SK-N-SH treated with all-trans-retinoic acid at 6 μM for 48 hours (cell line): ENCODE measurements at places on chromosomes 5 and 9.
A peak's percentile ranks its signal among the peaks of the same experiment; 100 is the strongest.

- ATAC-seq, result peak; percentile 92
Measured at GRCh38 chr9:115127191-115127817, 9.3 kb upstream of the TNC start.

DNA sequence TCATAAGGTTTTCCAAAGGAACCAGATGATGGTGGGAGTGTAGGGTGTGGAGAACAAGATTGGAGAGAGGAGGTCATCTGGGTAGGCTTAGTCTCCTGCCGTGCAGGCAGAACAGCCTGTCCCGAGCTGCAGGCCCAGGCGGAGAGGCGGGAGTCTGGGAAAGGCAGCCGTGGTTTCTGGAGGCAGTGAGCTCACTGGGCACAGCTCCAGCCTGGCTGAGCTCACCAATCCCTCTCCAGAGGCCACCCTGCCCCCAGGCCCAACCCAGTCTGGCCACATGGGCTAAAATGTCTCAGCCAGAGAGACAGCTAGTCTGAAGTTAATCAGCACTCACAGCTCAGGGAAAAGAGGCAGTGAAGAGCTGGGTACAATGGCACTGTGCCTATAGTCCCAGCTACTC, 12.3 kb downstream of the P4HA2 start:
- peak; percentile 99 for ATAC-seq

- ATAC-seq, result peak; percentile 84
Measured at GRCh38 chr5:148957591-148958202, 105.2 kb downstream of the SH3TC2 start.

DNA sequence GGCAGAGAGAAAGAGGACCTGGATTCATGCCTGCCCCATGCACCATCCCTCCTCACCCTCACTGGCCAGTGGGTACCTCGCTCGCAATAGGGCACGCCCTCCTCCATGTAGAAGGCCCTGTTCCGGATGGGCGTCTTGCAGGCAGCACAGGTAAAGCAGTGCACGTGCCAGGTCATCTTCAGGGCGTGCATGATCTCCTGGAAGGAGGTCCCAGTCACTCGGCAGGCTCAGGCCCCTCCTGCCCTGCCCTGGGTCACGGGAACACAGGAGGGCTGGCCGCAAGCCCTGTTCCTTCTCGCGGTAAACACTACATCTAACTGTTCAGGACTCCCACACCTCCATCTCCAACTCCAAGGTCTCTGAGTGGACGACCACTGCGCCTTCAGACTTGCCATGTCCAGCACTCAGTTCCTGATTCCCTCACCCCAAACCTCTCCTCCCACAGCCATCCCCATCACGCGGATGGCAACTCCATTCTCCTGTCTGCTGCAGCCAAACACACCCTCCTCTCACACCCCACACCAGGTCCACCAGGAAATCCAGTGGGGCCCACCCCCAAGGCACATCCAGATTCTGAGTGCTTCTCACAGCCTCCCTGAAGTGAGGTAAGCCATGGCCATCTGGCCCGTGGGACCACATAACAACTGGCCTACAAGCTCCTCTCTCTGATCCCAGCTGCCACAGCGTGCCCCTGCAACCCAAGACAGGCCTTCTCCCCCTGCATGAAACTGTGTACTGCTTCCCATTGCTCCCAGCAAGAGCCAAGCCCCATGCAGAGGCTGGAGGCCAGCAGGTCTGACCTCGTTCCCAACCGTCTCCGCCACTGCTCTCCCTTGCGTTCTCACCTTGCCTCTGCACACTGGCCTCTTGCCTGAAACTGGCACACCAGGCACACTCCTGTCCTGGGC, 10.8 kb upstream of the DBN1 start:
- peak; percentile 1 for ATAC-seq

DNA sequence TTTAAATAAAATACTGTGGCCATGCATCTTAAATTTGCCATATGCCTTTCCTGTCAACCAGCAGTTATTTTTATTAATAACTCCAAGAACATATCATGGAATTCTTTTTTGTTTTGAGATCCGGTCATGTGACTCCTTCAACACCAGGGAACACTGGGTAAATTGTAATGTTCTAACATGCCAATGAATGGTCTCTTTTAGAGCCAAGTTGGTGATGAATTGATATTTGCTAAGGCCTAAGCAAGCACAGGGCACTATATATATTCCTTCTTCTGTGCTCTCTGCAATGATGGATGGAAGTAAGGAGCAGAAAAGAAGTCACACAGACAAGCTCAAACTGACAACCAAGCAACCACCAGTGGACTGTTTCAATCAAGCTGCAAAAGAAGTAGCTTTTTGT, 124.0 kb downstream of the EFNA5 start:
- no peak for ATAC-seq

- ATAC-seq, result no peak
Measured at GRCh38 chr9:36762958-36763357, 190.3 kb downstream of the MELK start.

DNA sequence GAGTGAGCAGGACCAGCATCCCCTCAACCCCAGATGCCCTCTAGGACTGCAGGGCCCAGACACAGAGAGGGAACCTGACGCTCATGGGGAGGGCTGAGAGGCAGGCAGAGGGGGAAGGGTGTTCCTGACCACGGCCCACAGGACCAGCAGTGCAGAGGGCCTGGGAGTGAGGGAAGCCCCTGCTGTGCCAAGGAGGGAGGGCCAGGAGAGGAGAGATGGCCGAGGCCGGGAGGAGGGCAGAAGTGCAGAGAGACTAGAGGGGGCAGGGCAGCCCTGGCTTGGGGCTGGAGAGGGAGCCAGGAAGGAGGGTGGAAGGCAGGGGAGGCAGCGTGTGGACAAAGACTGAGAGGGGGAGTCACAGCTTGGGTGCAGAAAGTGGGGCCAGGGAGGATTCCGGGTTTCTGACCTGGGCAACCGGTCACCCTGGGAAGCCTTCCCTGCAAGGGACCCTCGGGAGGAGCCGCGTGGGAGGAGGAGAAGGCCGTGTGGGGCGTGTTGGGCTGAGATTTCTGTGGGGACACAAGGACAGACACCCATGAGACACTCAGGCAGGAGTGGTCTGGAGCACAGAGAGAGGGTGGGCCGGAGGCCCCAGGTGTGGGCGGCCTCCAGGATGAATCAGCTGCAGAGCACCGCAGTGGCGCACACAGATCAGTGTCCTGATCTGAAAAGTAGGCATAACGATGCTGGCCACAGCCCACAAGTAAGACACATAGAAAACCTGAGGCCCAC, 117.5 kb downstream of the ADAMTS2 start:
- no peak for ATAC-seq

- no peak for ATAC-seq
Measured at GRCh38 chr5:94314460-94315131, 303.8 kb downstream of the KIAA0825 start.

GRCh38 chr9:88923092-88923491, 68.2 kb upstream of the S1PR3 start:
- ATAC-seq, result no peak

DNA sequence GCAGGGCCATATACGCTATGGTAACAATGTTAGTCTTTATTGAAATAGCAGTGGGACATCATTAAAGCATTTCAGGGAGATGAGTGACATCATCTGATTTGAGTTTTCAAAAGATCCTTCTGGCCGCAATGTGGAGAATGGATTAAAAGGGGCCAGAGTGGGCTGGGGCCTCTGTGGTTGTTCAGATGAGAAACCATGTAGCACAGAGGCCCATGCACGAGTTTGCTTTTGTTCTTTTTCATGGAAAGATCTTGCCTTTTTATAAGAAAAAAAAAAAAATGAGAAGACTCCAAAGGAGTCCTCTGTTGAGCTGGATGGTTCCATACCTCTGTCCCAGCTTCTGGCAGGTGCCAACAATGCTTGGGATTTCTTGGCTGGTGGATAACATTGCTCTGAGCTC, 173.5 kb upstream of the SPRY4 start:
- ATAC-seq, result no peak

DNA sequence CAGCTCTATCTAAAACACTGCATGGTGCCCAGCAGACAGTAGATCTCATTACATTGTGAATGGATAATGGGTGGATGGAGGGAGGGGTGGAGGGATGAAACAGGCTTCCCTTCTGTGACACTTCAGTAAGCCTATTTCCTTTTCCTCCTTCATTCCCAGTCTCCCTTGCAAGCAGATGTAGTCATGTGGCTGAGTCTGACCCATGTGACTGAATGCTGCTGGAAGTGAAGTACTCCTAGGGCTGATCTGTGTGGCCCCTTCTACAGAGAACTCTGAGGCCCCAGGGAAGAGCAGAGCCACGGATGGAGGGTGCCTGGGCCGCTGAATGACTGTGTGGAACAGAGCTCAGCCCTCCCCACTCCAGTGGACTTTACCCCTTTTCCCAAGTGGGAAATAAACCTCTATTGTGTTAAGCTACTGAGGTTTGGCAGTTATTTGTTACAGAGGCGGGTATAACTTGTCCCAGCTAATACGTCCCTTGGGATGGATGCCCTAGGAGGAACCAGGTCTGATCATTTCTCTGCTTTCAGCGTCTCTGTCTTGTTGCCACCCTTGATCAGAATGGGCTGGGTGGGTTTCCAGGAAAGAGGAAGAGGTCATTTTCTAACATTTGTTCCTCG, 176.1 kb upstream of the MVB12B start:
- ATAC-seq, result peak; percentile 7; the same call in 1 of the 3 replicates

DNA sequence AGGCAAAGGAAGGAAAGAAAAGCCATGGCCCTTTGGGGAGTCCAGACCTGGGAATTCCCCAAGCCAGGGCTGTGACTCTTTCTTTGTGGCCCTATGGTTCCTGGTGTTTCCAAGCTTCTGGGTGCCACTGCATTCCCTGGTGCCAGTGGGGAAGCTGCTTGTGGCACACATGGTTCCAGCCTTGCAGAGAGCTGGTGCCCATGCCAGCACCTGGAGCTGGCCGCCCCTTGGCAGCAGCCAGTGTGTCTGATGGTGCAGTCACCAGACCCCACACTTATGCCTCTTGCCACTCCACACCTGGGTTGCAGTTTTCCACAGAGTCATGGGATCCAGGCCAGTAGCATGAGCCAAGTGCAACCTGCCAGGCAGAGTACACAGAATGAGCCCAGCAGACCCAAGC, 1495.3 kb upstream of the NUDT12 start:
- no peak for ATAC-seq

DNA sequence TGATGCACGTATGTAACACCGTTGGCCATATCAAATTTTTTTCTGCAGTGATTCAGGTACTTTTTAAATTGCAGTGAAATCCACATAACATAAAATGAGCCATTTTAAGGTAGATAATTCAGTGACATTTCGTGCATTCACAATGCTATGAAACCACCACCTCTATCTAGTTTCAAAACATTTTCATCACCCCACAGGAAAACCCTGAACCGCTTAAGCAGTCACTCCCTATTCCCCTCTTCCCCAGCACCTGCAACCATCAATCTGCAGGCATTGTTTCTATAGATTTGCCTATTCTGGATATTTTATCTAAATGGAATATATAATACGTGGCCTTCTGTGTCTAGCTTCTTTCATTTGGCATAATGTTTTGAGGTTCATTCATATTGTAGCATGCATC, 79.2 kb downstream of the BOD1 start:
- ATAC-seq, result no peak

DNA sequence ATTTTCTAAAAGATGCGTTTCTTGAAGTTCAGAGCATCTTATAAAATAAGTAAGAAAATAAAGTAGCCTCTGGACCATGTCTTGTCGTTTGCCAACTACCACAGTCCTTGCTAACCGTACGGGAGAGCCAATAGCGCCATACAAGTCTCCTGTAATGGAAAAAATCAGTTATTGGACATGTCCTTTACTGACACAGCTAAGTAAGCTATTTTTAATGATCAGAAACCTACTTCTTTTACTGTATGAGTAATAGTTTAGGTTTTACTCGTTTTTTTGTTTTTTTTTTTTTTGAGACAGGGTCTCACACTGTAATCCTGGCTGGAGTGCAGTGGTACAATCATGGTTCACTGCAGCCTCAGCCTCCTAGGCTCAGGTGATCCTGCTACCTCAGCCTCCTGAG, 37.7 kb upstream of the RAPGEF6 start:
- ATAC-seq, result peak; percentile 15; the same call in 2 of the 3 replicates

GRCh38 chr5:32475334-32476097, 31.0 kb upstream of the ZFR start:
- ATAC-seq, result no peak

- no peak for ATAC-seq
Measured at GRCh38 chr5:116905885-116906284, 331.3 kb upstream of the SEMA6A start.

DNA sequence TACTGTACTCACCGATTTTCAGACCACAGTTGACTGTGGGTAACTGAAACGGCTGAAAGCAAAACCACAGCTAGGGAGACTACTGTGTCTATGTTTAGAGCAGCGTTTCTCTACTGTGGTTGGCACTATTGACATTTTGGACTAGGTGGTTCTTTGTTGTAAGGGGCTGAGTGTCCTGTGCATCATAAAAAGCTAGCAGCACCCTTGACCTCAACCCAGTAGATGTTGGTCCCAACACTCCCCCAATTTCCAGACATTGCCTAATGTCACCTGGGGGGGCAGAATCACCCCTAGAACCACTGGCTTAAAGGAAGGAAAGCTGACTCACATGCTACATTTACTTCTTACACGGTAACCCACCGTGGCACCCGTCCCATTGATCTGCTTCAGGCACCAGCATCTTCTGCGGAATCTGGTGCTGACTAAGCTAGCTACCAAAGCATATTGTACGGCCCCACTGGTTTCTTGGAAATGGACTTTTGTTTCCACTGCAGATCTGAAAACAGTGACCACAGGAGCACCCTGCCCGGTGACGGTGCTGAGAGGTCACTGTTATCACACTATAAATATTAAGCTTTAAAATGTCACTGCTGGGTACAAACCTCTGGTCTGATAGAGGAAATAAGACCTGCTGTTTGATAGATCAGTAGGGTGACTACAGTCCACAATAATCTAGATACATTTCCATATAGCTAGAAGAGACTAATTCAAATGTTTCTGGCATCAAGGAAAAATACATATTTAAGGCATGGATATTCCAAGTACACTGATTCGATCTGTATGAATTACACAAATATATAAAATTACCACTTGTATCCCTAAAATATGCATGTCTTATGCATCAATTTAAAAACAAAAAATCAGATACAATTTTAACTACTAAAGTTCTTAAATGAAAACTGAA, 151.4 kb downstream of the HSD17B3 start:
- no peak for ATAC-seq

GRCh38 chr9:114908104-114908622, 22.2 kb downstream of the TNFSF8 start:
- ATAC-seq, result peak; percentile 84

- no peak for ATAC-seq
Measured at GRCh38 chr5:122316656-122317055, 4.6 kb downstream of the SNCAIP start.

DNA sequence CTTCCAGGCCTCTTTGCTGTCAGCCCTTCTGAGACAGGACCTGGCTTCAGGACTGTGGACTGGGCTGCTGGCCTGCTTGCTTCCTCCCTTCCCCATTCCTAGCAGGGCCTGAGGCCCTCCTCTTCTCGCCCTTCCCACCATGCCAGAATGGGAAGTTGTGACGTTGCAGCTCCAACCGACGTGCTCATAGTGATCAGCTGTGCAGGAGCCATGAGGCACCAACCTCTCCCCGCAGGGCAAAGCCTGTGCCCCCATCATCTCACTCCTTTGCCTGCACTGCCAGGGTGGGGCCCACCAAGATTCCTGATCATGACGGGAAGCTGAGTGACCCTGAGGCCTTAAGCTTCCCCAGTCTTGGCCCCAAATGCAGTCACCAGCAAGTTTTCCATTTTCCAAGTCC, 45.1 kb upstream of the GARNL3 start:
- ATAC-seq, result no peak

- ATAC-seq, result no peak
Measured at GRCh38 chr9:91181541-91181940, 180.2 kb downstream of the AUH start.
